ENCODE measurements at places on chromosomes 7 and 10.

- no peak for DNase-seq
These were observed 38.8 kb downstream of the ERLIN1 start for GRCh38 chr10:100146875-100147650.

- no peak for DNase-seq
These were observed 344.5 kb downstream of the PCLO start for GRCh38 chr7:82818171-82818570.

GRCh38 chr7:101100858-101101847 lies 15.9 kb downstream of the TRIM56 start:
- DNase-seq: no peak

- DNase-seq: no peak
These were observed 13.9 kb upstream of the HSPA12A start for GRCh38 chr10:116756277-116756676.

GRCh38 chr7:16940776-16941175 lies 59.0 kb upstream of the AGR3 start:
- DNase-seq: no peak

DNA sequence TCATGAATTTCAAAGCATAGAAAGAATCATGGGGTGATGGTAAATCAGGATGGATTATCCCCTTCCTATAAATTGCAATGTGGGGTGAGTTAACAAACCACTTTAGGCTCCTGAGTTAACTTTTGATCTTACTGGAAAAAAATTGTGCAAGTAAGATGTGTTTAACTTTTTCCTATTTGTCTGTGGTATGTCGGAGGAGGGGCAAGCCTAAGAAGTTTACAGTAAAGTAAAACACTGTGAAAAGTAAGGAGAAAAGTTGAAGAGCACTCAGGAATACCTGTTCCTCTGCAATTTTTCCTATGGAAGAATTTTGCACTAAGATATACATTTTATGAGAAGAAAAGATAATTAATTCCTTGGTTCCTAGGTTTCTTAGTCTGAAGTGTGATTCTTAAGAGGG lies 44.4 kb downstream of the IFIT5 start:
- DNase-seq: no peak

DNA sequence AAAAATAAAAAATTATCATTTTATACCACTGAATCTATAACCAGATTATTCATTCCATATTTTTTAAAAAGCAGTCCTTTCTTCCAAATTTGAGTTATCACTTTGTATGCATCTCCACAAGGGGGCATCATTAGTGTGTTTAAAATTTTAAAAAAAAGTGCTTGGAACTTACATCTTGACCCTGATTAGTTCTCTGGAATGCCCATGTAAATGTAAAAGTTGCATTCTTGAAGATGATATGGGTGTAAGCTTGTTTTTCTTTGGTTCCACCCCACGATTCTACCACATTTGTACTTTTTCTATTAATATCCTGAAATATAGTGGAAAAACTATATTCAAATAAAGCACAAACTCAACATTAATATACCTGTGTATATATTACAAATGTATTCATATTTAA lies 144.9 kb downstream of the ELAPOR2 start:
- no peak for DNase-seq

DNA sequence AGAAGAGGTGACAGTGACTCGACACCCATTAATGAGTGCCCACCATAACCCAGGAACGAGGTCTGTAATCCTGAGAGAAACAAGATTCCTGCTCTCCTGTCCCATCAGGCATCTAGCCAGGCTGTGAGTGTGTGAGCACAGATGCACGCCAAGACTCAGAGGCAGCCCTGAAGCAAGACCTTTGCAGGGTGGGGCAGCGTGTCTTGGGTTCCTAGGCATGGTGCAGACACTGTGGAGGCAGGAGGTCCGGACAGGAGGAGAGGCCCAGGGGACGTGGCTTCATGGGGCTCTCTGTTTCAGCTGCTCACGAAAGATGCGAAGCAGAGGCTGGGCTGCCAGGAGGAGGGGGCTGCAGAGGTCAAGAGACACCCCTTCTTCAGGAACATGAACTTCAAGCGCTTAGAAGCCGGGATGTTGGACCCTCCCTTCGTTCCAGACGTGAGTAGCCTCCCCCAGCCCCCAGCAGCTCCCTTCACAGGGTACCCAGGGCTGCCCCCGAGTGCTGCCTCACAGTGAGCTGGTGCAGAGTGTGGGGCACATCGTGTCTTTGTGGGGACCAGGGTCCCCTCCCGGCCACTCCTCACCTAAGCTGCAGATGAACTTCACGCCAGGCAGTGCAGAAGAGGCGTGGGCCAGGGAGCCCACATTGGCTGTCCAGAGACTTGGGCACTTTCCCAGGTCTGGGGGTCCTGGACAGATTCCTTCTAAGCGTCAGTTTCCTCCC lies 94.5 kb downstream of the RGS10 start:
- no peak for DNase-seq

GRCh38 chr7:129522088-129522970 lies 20.0 kb downstream of the SMKR1 start:
- no peak for DNase-seq

Data from CD4-positive, alpha-beta T cell (primary cell).